Amniotic stem cell (primary cell): ENCODE measurements at places on chromosomes 7 and 10.

DNA sequence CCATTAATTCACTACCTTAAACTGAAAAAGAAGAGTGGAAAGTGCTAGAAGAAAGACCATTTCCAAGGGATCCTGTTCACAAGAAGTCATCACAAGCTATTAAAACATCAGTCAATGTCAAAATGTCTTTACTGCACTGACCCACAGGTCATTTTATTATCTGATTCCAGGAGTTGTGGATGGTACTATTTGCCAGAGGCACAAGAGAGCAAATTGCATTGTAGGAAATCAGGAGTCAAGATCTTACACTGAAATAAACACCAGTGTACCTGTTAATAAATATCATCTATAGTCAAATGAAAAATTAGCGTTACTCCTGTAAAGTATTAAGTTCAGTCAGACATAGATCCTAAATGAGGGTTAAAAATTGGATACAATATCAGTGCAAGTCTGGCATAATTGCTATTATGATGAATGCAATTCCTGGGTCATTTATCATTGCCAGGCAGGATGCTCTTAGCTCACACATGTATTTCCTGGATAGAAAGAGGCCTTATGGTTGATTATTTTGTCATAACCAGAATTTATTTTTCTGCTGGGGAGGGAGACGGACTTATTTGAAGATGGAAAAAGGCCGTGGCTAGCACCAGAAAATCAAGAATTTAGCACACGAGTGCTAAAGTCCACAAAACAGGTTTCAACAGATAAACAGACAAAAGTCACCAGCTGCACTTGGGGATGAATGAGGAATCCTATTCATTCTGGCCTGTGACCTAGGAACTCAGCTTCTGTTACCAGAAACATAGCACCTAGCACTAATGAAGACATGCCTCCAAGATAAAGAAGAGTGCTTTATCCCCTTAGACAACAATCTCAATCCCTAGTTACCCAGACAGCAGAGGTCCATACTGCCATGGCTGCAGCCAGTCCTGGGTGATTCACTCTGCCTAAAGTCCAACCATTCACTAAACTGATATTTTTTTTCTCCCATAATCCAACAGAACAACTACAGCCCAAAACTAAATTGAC lies 683.1 kb upstream of the POM121L12 start:
- DNase-seq: no peak

DNA sequence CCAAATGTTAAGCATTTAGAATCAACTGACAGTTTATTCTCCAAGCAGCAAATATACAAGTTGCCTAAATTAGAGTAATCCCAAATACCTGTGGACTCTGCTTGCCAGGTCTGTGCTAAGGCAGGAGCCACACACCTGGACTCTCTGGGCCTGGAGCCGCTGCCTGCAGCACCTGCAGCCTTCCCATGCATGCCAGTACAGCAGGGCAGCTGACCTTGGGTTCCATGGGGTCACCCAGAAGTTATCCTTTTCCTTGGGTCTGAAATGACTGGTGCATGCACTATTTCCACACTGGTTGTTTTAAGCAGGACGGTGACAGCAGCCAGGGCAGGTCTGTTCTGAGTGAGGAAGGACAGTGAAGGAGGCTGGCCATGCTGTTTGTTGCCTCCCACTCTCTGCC lies 573.2 kb downstream of the GLRX3 start:
- DNase-seq: no peak

GRCh38 chr10:71067098-71067740 lies 145.2 kb upstream of the UNC5B start:
- DNase-seq: no peak

GRCh38 chr10:76959111-76959510 lies 678.5 kb downstream of the KCNMA1 start:
- DNase-seq: no peak

DNA sequence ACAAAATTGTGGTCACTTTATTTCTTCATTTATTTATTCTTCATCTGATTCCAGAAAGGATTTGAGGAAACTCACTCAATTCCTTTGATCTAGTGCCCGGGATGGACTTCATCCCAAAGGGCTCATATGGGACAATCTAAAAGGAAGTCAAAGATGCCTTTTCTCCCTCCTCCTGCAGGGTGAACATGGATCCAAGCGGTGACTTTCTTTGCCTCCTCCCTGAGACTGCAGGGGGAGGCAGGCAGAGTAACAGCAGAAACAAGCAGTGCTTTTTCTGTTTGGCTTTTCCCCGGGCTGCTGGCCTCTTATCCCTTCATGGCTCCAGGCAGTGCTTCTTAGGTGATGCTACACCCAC lies 10.0 kb upstream of the DNMBP start:
- no peak for DNase-seq

DNA sequence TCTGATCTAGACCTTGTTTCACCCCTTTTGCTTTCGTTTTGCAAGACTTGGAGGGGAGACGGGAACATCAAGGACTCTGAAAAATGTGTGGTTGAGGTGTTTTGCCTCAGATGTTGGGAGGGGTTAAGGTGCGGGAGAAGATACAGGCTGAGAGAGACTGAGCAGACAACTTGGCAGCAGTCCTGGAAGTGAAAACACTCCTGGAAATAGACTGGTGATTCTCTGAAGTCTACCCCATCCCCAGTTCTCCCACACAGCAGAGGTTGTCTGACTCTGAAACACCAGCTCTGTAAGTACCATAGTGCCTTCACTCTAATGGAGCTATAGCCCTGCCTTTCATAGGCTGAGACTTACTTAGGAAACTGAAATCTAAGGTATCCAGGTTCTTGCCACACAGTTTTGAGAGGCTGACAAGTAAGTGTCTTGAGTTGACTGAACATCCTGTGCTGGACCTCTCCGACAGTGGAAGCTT lies 152.5 kb downstream of the PPP1R9A start:
- DNase-seq: no peak

- DNase-seq: peak; percentile 0
These were observed 122.4 kb downstream of the CTTNBP2 start for GRCh38 chr7:117750612-117751563.

- DNase-seq: no peak
These were observed 151.7 kb downstream of the CREB5 start for GRCh38 chr7:28564033-28564432.

- DNase-seq: no peak
These were observed 9.1 kb downstream of the LOXL4 start for GRCh38 chr10:98258683-98259454.

- DNase-seq: no peak
These were observed 205.6 kb upstream of the ETV1 start for GRCh38 chr7:14195079-14195478.

DNA sequence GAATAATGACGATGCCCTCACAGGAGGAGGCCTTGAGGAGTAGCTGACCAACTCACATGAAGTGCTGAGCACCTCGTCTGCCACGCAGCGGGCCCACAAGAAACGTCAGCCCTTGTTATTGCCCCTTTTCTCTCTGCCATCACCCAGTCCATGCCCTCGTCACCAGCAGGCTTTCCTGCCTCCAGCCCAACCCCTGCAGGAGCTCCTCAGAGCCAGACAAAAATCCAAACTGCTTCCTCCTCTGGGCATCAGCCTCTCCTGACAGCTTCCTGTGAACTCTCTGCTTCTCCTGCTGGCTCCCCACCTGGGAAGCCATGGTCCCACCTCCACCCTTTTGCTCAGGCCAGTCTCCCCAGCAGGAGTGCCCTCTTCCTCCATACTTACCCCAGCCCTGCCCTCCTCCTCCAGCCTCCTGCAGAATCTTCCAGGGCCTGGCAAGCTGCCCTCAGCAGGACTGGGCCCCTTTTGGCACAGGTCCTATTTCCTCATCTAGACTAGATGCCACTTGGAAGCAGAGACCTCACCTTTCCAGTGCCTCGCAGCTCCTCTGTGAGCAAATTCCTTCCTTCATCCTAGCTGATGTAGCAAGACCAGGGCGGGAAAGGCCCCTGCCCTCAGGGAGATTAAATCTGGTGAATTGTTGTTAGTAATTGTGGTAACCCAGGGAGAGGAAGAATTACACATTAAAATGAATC lies 115.1 kb downstream of the C10orf105 start:
- no peak for DNase-seq

- no peak for DNase-seq
These were observed 53.8 kb downstream of the KDM7A start for GRCh38 chr7:140122965-140123364.

DNA sequence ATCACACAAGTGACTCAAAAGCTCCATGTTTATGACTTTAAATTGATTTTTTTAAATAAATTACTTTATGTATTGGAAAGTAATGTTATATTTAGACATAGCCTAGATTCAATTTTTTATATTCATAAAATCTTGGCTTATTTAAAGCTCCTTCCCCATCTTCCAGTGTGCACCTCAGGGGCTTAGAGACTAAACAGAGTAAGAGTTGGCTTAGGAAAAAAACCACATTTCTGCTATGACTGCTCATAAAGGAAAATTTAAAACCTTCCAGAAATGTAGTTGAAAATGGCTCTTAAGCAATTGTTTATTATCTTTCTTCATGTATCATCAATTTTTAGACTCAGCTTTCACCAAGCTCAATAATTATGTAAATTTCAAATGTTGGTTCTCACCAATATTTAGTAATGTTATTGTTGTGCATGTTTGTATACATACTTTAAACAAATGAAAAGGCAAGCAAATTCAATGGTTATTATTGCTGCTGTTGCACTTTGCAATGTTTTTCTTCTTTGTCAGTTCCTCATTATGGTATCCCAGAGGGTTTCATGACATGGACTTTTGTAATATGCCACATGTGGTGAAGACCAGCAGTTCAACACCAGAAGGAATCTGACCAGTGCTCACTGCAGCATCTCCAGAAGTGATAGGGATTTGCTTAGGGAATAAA lies 700.1 kb upstream of the ANKRD30A start:
- DNase-seq: no peak

- no peak for DNase-seq
These were observed 1.5 kb downstream of the MDFIC start for GRCh38 chr7:114923403-114923713.
